Activated CD8-positive, alpha-beta memory T cell treated with anti-CD3 and anti-CD28 coated beads for 4 hours (primary cell): ENCODE measurements at places on chromosomes 6 and 20.

- no peak for DNase-seq
Measured at GRCh38 chr6:11008821-11009220, 35.3 kb downstream of the ELOVL2 start.

DNA sequence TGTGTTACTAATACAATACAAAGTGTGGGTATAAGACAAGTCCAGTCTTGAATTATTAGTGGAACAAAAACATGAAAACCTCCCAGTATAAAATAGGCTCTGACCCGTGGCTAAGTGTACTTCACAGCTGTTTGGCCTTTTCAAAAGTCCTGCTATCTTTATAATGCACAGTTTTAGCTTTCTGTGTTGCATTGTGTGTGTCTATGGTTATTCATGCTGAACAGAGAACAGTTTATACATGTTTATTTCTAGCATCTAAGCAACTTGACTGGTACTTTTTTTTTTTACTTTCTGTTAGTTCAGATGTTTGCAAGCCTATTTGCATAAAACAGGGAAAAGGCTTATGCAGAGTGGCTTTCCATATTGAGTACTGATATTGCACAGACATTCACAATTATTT, 119.2 kb upstream of the CCN2 start:
- no peak for DNase-seq

GRCh38 chr20:13202565-13202964, 18.5 kb upstream of the ISM1 start:
- DNase-seq, result no peak

- DNase-seq, result no peak
Measured at GRCh38 chr6:6749702-6750491, 161.4 kb downstream of the LY86 start.

DNA sequence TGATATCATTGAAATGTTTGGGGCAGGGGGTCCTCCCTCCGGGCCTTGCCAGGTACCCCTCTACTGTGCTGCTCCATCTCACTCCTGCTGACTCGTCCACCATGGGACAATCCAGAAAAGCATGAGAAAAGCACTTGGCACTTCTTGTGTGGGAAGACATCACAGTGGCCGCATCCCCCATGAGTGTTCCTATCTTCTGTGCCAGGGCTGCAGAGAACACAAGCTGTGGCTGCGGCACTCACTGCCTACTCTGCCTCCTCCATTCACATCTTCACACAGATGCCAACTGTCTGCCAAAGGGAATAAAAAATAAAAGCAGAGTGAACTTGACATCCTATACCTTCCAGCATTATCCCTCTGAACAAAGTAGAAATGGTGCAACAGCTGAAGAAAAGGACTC, 117.4 kb upstream of the PROKR2 start:
- no peak for DNase-seq

DNA sequence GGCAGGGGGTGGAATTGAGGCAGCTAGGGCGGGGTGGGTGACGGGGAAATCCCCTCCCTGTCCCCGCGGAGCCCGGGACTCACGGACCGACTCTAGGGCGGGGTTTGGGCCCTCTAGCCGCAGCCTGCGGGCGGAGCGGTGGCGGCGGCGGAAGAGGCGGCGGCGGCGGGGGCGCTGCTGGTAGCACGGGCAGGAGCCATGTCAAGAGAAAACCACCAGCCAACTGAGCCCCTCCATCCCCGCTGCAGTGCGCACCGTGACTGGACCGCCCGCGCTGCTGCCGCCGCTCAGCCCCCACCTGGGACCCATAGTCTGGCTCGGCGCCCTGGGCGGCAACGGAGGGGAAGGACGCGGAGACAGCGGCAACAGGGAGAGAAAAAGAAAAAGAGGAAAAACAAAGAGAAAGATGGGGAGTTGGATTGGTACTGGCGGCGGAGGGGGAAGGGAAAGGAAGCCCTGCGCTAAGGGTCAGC, 1.2 kb upstream of the C6orf62 start:
- peak; percentile 71 for DNase-seq
